ENCODE measurements at places on chromosomes 1 and 21. TPM values are rescaled to one million over a fixed set of nuclear protein-coding genes. Genes with fewer than 3 reads are reported as not detected.

DNA sequence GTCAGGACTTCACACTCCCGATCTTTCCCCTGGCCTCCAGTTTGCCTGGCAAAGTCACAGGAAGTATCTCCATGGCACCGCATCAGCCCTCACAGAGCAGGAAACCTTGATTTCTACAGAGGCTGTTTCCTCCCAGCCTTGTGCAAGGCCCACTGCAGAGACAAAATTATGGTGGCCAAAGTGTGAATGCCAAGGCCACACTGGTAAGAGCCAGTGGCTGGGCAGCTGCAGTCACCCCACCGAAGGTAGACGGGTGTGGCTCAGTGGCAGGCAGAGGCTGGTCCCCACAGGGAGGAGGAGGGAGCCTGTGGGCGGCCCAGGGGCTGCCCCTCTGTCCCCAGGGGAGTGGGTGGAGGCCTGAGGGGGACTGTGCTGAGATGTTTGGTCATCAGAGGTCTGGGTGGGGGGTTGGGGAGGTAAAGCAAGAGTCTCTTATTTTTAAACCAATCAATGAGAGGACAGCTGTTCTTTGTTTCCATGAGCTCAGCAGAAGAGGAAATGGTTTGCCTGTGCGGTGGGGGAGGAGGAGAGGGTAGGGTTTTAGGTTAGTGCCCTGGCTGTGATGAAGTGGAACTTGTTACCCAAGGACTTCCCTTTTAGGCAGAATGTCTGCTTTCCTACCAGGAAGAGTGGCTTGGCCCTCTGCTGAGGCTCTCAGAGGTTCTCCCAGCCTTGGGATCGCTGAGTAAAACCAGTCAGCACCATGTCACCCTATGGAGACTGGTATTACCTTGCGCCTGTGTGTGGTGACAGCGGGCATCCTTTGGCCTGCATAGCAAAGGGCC is 18.0 kb upstream of the BTG2 start:
- DNase-seq = peak; percentile 93

Gene CAPN8
- 74.0 TPM for total RNA-seq

DNA sequence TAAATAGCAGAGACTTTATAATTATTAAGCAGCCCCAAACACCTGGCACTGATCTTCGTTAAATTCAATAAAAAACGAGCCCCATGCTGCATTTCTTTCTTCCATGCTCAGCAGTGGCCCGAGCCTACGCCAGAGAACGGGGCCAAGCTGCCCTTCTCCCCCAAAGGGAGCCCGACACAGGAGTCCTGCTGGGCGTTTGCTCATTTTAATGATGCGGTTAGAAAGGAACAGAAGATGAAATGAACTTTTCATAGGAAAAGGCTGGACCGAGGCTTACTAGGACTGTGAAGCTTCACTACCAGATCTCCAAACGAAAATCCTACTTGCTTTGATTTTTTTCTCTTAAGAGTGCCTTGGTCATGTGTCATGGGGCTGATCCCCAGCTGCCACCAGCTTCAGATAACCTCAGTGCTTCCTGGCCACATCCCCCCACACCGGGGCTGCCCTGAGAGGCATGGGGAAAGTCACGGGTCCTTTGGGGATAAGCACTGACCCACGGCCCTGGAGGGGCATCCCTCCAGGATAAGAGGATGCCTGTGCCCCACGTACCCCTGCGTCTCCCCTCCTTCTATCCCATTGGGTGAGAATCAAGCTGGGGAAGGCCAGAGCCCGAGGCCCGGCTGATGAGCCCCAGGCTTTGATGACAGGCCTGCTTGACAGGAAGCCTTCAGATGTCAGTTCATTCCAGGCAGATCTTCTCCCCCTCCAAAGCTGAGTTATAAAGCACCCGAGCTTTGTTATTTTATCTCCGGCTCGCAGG is 34.2 kb downstream of the PGBD5 start:
- no peak for DNase-seq

- DNase-seq = no peak
These were observed 1.8 kb upstream of the PRELP start for GRCh38 chr1:203473781-203474305.

All from Peyer's patch (tissue), 4 donors.